T-cell (primary cell): ENCODE measurements at places on chromosomes 5 and 9. TPM values are rescaled to one million over a fixed set of nuclear protein-coding genes. Genes with fewer than 3 reads are reported as not detected.
A peak's percentile ranks its signal among the peaks of the same experiment; 100 is the strongest.

DNA sequence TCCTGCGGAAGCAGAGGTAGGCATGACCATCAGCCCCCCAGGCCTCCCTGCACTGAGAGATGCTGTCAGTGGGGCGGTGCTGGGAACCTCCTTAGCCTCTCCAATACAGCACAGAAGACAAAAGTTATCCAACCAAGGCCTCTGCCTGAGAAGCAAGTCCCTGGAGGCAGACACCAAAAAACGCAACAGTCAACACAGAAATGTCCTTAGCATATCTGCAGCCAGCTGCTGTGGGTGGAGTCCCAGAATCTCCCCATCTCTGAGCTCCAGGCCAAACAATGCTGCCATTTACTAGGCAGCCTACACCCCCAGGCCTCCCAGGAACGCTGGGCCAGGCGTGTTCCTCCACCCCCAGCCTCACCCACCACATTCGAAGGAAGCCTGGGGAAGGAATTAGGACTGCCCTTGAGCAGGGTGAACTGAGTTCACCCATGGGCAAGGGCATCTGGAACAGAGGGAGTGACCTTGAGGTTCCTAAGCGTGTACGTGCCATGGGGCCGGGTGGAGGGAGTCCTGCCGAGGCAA is 43.7 kb downstream of the STK10 start:
- H3K4me3 ChIP-seq: no peak overlapping the region
- H3K36me3 ChIP-seq: no peaks in the 10 kb centered on the region
- H3K27me3 ChIP-seq: no peaks in the 10 kb centered on the region
- peaks cover 11% of the 10 kb centered on the region for H3K4me1 ChIP-seq
- no peak for DNase-seq

The NEUROG1 gene
- not detected for total RNA-seq

GRCh38 chr5:178231539-178232123 is 971 bp downstream of the PHYKPL start:
- H3K4me1 ChIP-seq: peaks cover 85% of the 10 kb centered on the region
- H3K36me3 ChIP-seq: peaks cover 13% of the 10 kb centered on the region
- no peaks in the 10 kb centered on the region for H3K27me3 ChIP-seq
- DNase-seq: no peak
- peak overlapping the region; percentile 79 for H3K27ac ChIP-seq

DNA sequence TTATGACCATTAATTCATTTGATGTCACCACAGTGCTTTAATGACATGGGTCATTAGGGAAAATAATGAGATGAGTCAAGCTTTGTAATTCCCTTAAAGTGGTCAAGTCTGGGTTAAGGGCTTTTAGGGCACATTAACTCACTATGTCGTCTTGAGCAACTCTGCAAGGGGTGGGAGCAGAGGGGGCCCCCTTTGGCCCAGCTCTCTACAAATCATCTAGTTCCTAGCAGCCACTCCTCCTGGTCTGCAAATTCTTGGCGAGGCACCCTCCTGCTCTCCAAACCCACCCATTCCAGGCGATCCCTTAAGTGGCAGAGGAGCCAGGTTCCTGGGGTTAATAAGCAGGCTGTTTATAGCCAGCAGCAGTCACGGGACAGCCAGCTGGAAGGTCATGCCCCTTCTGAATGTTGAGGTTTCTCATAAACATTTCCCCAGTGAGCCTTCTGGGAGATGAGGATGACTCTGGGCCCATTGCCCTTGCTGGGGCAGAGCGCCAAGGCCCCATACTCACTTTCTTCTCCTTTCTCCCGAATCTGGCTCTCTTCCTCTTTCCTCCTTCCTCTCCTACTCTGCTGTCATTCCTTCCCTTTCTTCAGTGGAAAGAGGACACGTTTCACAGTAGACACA is 14.3 kb upstream of the GPX3 start:
- no peaks in the 10 kb centered on the region for H3K4me1 ChIP-seq
- no peak for DNase-seq
- H3K4me3 ChIP-seq: no peak overlapping the region
- H3K27ac ChIP-seq: no peak overlapping the region

GRCh38 chr9:135296735-135297455 is 182.7 kb upstream of the PPP1R26 start:
- no peaks in the 10 kb centered on the region for H3K36me3 ChIP-seq
- no peak overlapping the region for H3K4me3 ChIP-seq
- no peak overlapping the region for H3K27ac ChIP-seq

- H3K4me3 ChIP-seq: no peak overlapping the region
- no peaks in the 10 kb centered on the region for H3K27me3 ChIP-seq
- H3K27ac ChIP-seq: no peak overlapping the region
- H3K36me3 ChIP-seq: no peaks in the 10 kb centered on the region
Observed at GRCh38 chr5:42390115-42390514, 33.1 kb upstream of the GHR start.

GRCh38 chr5:123549256-123549904 is 37.4 kb downstream of the CSNK1G3 start:
- H3K4me1 ChIP-seq: peaks cover 11% of the 10 kb centered on the region
- peak overlapping the region; percentile 94 for H3K27ac ChIP-seq
- H3K4me3 ChIP-seq: no peak overlapping the region

GRCh38 chr9:91680106-91680505 is 256.5 kb upstream of the NFIL3 start:
- DNase-seq: no peak
- peaks cover 5% of the 10 kb centered on the region for H3K4me1 ChIP-seq
- H3K36me3 ChIP-seq: no peaks in the 10 kb centered on the region
- H3K27ac ChIP-seq: no peak overlapping the region

The GPR150 gene
- total RNA-seq: 2.2 TPM

- no peaks in the 10 kb centered on the region for H3K4me1 ChIP-seq
- H3K4me3 ChIP-seq: no peak overlapping the region
- H3K27me3 ChIP-seq: no peaks in the 10 kb centered on the region
- no peak overlapping the region for H3K27ac ChIP-seq
- H3K36me3 ChIP-seq: peaks cover 3% of the 10 kb centered on the region
Observed at GRCh38 chr9:123614306-123615263, 258.6 kb downstream of the CRB2 start.

DNA sequence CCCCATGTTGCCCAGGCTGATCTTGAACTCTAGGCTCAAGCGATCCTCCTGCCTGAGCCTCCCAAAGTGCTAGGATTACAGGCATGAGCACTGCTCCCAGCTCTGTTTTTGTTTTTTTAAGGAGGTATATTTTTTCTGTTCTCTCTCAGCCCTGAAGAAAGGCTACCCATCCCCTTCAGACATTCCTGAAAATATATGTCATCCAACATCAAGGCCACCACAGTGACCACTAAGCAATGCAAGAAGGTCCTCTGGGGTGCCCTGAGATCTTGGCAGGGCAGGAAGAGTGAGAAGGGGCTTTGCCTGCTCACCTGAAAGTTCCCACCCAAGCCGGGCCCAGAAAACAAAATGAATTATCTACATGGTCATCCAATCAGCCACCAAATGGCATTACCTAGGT is 47.8 kb upstream of the IL17B start:
- no peaks in the 10 kb centered on the region for H3K27me3 ChIP-seq
- no peak for DNase-seq
- H3K4me3 ChIP-seq: no peak overlapping the region
- H3K27ac ChIP-seq: no peak overlapping the region

The CDC25C gene
- not detected for total RNA-seq

DNA sequence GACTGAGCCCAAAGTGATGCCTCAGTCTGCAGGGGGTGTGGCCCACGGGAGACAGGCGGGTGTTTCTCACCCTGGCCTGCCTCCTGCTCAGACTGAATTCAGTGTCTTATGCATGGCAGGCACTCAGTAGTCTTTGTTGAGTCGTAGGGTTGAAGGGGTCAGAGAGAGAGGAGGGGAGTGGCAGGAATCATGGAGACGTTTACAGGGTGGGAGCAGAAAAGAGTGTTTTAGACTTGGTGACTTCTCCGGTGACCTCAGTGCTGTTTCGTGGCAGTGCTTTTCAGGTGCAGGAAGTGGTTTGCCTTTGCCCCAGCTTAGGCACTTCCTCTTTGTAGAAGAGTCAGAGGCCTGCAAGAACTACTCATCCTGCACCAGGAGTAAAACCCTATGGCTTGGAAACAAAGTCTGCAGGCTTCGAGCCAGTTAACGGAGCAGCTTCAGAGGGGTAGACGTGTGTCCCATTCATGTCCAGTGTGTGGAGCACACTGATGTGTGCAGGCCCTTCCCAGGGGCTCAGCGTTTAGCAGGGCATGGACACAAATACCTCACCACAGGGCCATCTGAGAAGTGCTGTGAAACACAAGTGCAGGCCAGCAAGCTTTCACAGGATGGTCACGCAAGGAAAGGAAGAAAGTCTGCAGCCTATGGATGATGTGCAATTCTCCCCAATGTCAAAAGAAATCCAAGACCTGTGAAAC is 24.5 kb upstream of the SEMA4D start:
- peak; percentile 83 for DNase-seq
- H3K27me3 ChIP-seq: no peaks in the 10 kb centered on the region
- H3K36me3 ChIP-seq: no peaks in the 10 kb centered on the region
- peak overlapping the region; percentile 87 for H3K27ac ChIP-seq
- no peak overlapping the region for H3K4me3 ChIP-seq
- H3K4me1 ChIP-seq: peaks cover 96% of the 10 kb centered on the region

The PTGR1 gene
- total RNA-seq: 0.30 TPM

- H3K27me3 ChIP-seq: no peaks in the 10 kb centered on the region
- H3K27ac ChIP-seq: no peak overlapping the region
- no peak overlapping the region for H3K4me3 ChIP-seq
- no peak for DNase-seq
- peaks cover 3% of the 10 kb centered on the region for H3K36me3 ChIP-seq
- H3K4me1 ChIP-seq: no peaks in the 10 kb centered on the region
Observed at GRCh38 chr5:83204651-83205050, 127.3 kb downstream of the XRCC4 start.

The MSX2 gene
- not detected for total RNA-seq

GRCh38 chr9:27310582-27310981 is 13.6 kb upstream of the EQTN start:
- no peaks in the 10 kb centered on the region for H3K27me3 ChIP-seq
- no peak for DNase-seq
- H3K36me3 ChIP-seq: no peaks in the 10 kb centered on the region
- no peaks in the 10 kb centered on the region for H3K4me1 ChIP-seq

GRCh38 chr5:32505756-32506155 is 61.2 kb upstream of the ZFR start:
- H3K36me3 ChIP-seq: no peaks in the 10 kb centered on the region
- no peak overlapping the region for H3K27ac ChIP-seq
- H3K27me3 ChIP-seq: no peaks in the 10 kb centered on the region
- H3K4me1 ChIP-seq: peaks cover 3% of the 10 kb centered on the region

DNA sequence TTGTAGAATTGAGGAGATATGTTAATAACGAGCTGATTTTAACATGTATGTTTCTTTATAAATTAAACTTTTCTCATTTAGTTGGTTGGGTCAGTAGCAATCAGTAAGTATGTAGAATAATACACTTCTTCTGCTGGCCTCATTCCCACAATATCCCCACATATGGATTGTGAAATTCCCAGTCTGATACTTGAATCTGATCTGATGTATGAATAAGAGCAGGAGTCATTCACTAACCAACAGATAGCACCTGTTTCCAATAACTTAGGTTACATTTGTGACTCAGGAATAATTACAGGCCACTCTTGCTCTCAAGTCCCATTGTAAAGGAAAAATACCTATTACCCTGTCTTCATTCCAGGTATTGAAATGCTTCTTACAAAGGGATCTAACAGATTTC is 23.9 kb downstream of the SLC36A1 start:
- H3K4me1 ChIP-seq: no peaks in the 10 kb centered on the region
- H3K36me3 ChIP-seq: no peaks in the 10 kb centered on the region

DNA sequence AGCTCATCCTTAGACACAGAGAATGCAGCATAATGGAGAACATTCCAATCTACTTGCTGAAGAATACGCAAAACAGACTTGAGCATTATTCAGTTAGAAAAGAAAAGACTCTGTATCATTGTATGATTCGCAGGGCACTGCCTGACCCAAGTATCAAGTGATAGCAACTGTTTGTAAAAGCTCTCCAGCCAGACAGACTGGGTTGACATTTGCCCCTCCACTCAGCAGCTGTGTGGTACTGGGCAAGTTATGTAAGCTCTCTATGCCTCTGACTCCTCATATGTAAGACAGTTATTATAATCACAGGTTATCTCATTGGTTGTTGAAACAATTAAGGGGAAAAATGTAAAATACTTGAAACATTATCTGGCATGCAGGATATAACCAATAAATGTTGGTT is 505.0 kb downstream of the ELAVL2 start:
- no peak overlapping the region for H3K27ac ChIP-seq
- no peaks in the 10 kb centered on the region for H3K36me3 ChIP-seq
- DNase-seq: no peak
- no peaks in the 10 kb centered on the region for H3K27me3 ChIP-seq
- H3K4me3 ChIP-seq: no peak overlapping the region

- DNase-seq: no peak
- no peaks in the 10 kb centered on the region for H3K36me3 ChIP-seq
Observed at GRCh38 chr5:33832404-33833236, 59.2 kb downstream of the ADAMTS12 start.

The STC2 gene
- not detected for total RNA-seq

DNA sequence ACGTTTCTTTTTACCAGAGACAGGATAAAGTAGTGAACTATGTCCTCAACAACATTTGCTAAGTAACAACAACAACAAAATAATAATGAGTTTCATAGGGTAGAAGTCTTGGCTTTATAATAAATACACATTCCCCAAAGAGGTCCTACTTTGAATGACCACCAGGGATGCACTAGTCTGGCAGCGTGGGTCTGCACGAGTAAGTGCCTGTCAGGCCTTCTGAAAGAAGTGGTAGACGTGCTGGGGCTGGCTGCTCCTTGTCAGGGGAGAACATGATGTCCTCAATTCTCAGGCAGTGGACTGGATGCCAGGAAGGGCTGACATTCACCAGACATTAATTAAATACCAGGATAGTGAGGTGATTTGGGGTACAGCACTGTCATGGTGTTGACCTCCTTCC is 331.1 kb downstream of the TMEM38B start:
- H3K4me1 ChIP-seq: no peaks in the 10 kb centered on the region
- DNase-seq: no peak
- no peak overlapping the region for H3K4me3 ChIP-seq
- H3K36me3 ChIP-seq: no peaks in the 10 kb centered on the region
- no peaks in the 10 kb centered on the region for H3K27me3 ChIP-seq

The MEIKIN gene
- 0.53 TPM for total RNA-seq

- no peaks in the 10 kb centered on the region for H3K27me3 ChIP-seq
- no peak overlapping the region for H3K4me3 ChIP-seq
- no peaks in the 10 kb centered on the region for H3K4me1 ChIP-seq
- no peak overlapping the region for H3K27ac ChIP-seq
Observed at GRCh38 chr5:52339285-52339684, 448.4 kb upstream of the ITGA1 start.

DNA sequence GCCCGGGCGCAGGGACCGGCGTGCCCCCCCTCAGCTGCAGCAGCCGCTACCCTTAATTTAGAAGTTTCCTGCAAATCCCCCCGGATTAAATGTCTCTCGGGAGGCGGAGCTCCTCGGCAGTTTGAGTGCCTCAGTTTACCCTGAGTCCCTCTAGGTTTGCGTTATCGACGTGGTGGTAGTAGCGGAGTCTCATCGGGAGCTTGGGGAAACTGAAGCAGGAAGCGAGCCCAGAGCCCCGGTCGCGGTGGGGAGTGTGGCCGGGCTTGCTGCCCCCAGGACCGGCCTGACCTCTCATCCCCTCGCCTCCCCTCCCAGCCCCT is 529 bp upstream of the TPM2 start:
- no peaks in the 10 kb centered on the region for H3K36me3 ChIP-seq
- peaks cover 26% of the 10 kb centered on the region for H3K4me1 ChIP-seq
- no peak overlapping the region for H3K27ac ChIP-seq
- no peaks in the 10 kb centered on the region for H3K27me3 ChIP-seq

GRCh38 chr5:86626149-86626548 is 8.4 kb downstream of the COX7C start:
- no peaks in the 10 kb centered on the region for H3K27me3 ChIP-seq
- DNase-seq: no peak
- H3K4me1 ChIP-seq: no peaks in the 10 kb centered on the region
- peaks cover 14% of the 10 kb centered on the region for H3K36me3 ChIP-seq
- H3K27ac ChIP-seq: no peak overlapping the region
- no peak overlapping the region for H3K4me3 ChIP-seq

GRCh38 chr9:126938327-126938726 is 23.7 kb downstream of the RALGPS1 start:
- peaks cover 5% of the 10 kb centered on the region for H3K27me3 ChIP-seq
- no peak for DNase-seq
- H3K36me3 ChIP-seq: no peaks in the 10 kb centered on the region
- H3K4me3 ChIP-seq: no peak overlapping the region
